ENCODE measurements at places on chromosomes 4 and X. TPM values are rescaled to one million over a fixed set of nuclear protein-coding genes. Genes with fewer than 3 reads are reported as not detected.

Gene COX7B2
- not detected for polyA plus RNA-seq

Gene FGFBP2
- polyA plus RNA-seq: not detected

Gene CSAG2
- polyA plus RNA-seq: not detected

Gene BTK
- polyA plus RNA-seq: 3.7 TPM

Gene SMIM10L2A
- polyA plus RNA-seq: 0.41 TPM

Gene MAGEC2
- polyA plus RNA-seq: not detected

DNA sequence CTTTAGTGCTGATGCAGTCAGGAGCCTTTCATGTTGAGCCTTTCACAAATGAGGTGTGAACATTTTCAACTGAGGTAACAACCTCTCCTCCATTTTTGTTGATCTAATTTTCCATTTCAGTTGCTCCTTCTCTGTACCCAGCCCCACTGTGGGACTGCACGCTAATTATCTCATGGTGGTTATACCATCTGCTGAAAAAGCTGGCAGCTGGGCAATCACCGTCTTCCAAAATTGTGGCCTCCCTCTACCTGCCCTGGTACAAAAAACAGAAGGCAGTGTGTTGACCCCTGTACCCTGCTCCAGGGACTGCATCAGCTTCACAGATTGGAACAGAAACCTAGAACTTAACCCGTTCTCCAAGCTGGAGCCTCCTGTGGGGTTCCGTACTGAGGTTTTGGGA is 72.4 kb upstream of the LONRF3 start:
- H3K36me3 ChIP-seq: no peaks in the 10 kb centered on the region
- H3K27me3 ChIP-seq: no peaks in the 10 kb centered on the region
- no peak for DNase-seq
- no peak overlapping the region for H3K27ac ChIP-seq

- no peak overlapping the region for H3K4me3 ChIP-seq
- H3K36me3 ChIP-seq: no peaks in the 10 kb centered on the region
- H3K4me1 ChIP-seq: no peaks in the 10 kb centered on the region
- no peak overlapping the region for H3K27ac ChIP-seq
- H3K27me3 ChIP-seq: no peaks in the 10 kb centered on the region
- DNase-seq: no peak
These were observed 70.2 kb downstream of the SUPT20HL2 start for GRCh38 chrX:24243692-24244091.

DNA sequence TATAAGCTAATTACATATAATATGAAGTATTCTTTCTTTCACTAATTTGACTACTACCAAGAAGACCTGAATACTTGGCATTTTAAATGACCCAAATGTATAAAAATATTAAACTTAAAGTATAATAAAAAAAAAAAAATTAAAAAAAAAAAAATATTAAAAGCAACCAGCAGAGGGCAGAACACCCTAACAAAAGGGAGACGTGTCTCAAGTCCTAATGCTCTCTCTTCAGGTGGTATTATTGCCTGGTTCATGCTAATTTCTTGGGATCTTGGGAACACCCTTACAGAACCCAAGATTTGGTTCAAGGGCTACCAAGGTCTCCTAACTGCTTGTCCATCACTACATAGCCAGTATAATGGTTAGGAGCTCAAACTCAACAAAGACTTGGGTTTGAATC is 754.8 kb downstream of the RAB28 start:
- no peaks in the 10 kb centered on the region for H3K4me1 ChIP-seq
- no peak for DNase-seq
- H3K27me3 ChIP-seq: no peaks in the 10 kb centered on the region
- no peak overlapping the region for H3K27ac ChIP-seq
- no peak overlapping the region for H3K4me3 ChIP-seq

GRCh38 chr4:12791536-12791935 is 692.6 kb downstream of the RAB28 start:
- no peak overlapping the region for H3K27ac ChIP-seq
- H3K36me3 ChIP-seq: no peaks in the 10 kb centered on the region
- no peaks in the 10 kb centered on the region for H3K27me3 ChIP-seq
- DNase-seq: no peak

DNA sequence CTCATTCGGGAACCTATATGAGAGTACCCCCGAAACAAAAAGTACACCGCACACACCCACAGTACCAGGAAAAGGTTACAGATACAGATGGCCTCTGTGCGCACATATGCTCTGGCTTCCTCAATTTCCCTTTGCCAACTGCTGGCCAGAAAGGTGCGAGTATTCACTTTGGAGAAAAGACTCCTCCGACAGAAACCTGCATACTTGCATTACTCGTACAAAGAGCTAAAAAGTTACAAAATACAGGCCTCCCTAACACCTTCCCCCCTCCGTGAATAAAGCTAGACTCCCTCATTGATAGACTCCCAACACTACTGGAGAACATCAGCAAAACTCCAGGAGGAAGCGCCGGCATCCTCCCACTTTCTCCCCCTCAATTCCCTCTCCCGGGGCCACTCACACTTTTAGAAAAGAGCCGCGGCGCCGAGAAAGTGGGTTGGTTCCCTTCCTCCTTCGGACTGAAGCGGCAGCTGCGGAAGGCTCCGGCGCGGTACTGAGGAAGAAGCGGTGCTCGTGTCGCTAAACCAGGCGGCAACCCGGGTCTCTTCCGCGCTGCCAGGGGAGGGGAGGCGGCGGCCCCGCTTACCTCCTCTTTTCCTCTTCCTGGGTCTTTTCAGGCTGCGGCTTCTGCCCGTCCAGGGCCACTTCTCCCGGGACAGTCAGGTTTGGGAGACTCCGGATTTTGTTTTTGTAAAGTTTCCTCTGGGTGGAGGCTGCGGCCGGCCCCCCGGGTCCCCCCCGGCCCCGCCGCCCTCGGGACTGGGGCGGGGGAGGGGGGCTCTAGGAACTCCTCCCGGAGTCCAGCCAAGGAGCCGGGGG is 1.1 kb downstream of the FBXW7 start:
- peak overlapping the region; percentile 94 for H3K4me3 ChIP-seq
- peak; percentile 82 for DNase-seq
- no peaks in the 10 kb centered on the region for H3K27me3 ChIP-seq
- H3K36me3 ChIP-seq: peaks cover 1% of the 10 kb centered on the region

- no peaks in the 10 kb centered on the region for H3K36me3 ChIP-seq
- no peak overlapping the region for H3K27ac ChIP-seq
- no peaks in the 10 kb centered on the region for H3K27me3 ChIP-seq
- no peak overlapping the region for H3K4me3 ChIP-seq
These were observed 408.8 kb upstream of the CNKSR2 start for GRCh38 chrX:20965270-20966044.

GRCh38 chrX:30900227-30900626 is 11.2 kb upstream of the TAB3 start:
- H3K27me3 ChIP-seq: no peaks in the 10 kb centered on the region
- H3K4me1 ChIP-seq: no peaks in the 10 kb centered on the region
- H3K27ac ChIP-seq: no peak overlapping the region

DNA sequence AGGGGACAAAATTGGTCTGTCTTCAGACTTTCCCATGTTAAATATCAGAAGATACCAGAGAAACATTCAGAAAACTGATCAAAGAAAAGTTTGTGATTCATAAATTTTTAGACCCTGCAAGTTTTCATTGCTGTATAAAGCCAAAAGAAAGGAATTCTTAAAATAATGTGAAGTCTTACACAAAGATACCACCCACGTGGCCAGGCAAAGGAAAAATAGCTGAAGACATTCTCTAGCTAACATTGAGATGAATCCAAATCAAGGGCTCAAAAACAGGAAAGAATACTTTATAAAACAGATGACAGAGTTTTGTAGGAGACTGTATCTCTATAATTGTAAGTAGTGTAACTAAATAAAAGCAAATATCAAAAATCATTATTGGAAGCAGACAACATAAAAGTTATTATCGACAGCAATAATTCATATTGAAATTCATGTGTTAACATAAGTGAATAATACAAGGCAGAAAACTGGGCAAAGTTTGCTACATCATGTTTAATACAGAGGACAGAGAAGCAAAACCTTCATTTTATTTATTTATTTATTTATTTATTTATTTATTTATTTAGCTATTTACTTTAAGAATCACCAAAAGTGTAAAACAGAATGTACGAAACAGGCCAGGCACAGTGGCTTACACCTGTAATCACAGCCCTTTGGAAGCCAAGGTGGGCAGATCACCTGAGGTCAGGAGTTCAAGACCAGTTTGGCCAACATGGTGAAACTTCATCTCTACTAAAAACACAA is 204.6 kb upstream of the SLIT2 start:
- H3K27ac ChIP-seq: no peak overlapping the region
- H3K27me3 ChIP-seq: no peaks in the 10 kb centered on the region
- no peak for DNase-seq
- no peak overlapping the region for H3K4me3 ChIP-seq
- no peaks in the 10 kb centered on the region for H3K36me3 ChIP-seq

DNA sequence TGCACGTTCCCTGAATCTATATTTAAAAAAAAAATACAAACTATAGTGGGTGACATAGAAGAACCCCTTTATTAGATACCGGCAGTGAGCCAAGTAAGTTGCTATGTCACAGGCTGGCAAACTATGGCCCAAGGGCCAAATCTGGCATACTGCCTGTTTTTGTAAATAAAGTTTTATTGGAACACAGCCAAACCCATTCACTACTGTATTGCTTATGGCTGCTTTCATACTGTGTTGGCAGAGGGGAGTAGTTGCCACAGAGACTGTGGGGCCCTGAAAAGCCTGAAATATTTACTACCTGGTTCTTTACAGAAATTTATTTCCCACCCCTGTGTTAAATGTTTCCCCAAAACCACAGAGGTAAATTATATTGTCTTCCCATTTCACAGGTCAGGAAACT is 71.2 kb upstream of the EGFL6 start:
- no peak overlapping the region for H3K27ac ChIP-seq
- DNase-seq: no peak
- no peaks in the 10 kb centered on the region for H3K36me3 ChIP-seq
- H3K4me1 ChIP-seq: no peaks in the 10 kb centered on the region
- no peak overlapping the region for H3K4me3 ChIP-seq
- no peaks in the 10 kb centered on the region for H3K27me3 ChIP-seq
